ENCODE measurements at places on chromosomes 13 and 19.

DNA sequence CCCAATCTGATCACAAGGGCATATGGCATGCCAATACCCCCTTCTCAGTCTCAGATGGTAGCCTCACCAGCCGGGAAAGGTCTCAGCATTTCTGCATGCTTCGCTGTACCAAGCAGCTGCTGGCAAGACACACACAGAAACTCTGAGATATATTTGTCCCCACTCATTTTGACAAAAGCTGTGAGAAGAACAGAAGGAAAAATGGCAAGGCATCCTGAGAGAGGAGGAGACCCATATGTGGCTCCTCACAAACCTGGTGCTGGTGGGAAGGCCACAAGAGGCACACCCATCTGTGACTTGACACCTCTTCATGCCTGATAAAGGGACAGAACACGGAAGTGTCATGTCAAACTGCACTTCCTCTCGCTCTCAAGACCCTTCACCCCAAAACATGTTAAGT lies 36.7 kb upstream of the DOCK9 start:
- no peak for DNase-seq

DNA sequence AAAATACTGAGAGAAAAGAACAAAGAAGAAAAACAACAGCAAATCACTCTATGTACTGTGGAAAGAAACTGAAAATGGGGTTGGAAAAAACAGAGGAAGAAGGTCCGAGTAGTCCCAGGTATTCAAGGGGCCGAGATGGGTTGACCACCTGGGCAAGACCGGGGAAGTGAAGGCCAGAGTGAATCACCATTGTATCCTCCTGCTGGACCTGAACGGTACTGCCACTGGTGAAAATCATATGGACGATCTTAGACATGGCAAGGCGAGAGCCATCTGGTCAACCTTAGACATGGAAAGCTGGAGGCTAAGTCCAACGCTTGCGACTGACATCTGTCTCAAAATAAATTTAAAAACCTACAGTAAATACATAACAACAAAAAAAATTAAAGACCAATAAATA lies 44.4 kb upstream of the ZNF91 start:
- no peak for DNase-seq

- no peak for DNase-seq
These were observed 94.6 kb downstream of the KL start for GRCh38 chr13:33110713-33111413.

- DNase-seq = no peak
These were observed 18.4 kb upstream of the RNASEH2B start for GRCh38 chr13:50891206-50891605.

DNA sequence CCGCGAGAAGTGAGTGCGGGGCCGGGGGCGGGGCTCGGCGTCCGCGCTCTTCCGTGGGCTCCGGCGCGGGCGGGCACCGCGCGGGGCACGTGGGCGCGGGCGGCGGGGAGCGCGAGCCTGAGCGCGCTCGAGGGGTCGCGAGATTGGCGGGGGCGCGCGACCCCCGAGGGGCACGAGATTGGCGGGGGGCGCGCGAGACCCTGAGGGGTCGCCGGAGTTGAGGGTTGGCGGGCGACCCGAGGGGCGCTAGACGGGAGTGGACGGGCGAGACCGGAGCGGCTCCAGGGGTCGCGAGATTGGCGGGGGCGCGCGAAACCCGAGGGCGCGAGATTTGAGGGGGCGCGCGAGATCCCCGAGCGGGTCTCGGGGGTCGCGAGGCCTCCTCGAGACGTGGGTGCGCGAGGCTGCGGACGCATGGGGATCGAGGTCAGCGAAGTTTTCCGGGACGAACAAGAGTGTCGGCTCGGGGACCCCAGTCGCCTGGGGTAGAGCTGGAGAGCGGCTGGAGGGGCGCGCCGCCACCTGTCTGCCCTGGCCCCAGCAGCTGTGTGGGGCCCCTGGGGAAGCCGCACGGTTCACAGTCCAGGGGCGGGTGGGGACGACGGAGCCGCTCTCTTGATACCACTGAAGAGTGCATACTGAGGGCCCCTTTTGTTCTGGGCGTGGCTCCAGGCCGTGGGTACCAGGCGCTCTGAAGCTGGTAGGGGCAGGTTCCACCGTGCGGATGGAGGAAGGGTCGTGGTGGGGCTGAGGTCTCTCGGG lies 682 bp downstream of the SSBP4 start:
- no peak for DNase-seq

Measured in fibroblast of pulmonary artery (primary cell).